ENCODE measurements at places on chromosomes 11 and 22.

DNA sequence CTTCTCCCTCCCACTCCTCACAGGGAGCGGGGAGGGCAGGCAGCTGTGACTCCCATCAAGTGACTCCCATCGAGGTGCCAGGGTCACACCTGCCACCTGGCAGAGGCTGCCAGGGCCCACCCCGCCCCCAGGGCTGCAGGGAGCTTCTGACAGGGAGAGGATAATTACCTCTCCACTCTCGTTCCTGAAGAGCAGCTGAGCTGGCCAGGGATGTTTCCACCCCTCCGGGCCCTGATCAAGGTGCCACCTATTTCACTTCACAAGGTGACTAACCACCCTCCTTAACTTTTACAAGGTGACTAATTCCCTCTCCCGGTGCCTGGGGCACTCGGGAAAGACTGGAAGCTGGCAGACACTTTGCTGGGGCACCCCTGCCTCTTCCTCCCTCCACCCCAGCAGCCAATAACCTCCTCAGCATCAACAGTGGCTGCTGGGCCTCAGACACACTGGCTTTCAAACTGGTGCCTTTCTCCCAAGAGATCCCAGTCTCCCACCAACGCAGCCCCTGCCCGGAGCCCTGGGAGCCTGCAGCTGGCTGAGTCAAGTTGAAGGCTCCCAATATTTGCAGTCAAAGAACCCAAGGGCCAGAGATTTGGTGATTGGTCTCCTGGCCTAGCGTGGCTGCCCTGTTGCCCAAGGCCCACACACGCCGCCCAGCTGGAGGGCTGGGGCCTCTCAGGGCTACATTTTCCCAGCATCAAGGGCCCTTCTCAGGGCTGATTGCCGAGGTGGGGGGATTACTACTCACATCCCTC lies 22.0 kb upstream of the MYRF start:
- no peak for DNase-seq

DNA sequence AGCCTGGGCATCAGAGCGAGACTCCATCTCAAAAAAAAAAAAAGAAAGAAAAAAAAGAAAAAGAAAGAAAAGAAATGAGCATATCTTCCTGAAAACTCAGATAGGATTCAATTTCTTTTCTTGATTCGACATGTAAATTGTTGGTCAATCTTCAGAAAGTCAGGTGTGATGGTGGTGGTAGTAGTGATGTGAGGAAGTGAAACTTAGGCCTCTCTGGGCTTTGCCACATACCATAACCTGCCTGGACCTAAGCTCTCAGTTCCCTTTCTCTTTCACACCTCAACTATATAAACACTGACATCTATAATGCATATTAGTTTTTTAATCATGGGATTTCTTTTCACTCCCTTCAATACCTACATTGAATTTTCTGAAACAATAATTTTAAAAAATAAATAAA lies 98.0 kb upstream of the TBCEL start:
- DNase-seq, result no peak

DNA sequence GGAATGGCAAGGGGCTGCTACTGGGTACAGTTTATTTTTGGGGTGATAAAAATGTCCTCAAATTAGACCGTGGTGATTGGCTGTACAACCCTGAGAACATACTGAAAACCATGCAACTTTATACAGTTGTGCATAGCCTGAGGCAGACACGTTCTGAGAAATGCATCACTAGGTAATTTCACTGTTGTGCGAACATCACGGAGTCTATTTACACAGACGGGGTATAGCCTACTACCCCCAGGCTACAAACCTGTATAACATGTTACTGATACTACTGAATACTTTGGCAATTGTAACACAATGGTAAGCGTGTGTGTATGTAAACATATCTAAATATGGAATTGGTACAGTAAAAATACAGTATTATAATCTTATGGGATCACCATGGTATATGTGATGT lies 23.6 kb downstream of the NARS2 start:
- DNase-seq, result no peak

DNA sequence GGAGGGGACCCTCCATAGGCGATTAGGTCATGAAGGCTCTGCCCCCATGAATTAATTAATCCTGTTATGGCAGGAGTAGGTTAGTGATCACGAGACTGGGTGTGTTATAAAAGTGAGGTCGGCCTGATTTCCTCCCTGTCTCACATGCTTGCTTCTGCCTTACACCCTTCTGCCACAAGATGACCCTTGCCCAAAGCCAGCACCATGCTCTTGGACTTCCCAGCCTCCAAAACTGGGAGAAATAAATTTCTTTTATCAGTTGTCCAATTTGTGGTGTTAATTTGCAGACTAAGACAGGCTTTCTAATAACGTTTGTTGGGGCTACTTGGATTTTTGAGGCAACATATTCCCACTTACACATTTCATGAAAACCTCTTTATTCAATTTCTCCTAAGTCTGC lies 23.4 kb upstream of the ALDH3B2 start:
- no peak for DNase-seq

DNA sequence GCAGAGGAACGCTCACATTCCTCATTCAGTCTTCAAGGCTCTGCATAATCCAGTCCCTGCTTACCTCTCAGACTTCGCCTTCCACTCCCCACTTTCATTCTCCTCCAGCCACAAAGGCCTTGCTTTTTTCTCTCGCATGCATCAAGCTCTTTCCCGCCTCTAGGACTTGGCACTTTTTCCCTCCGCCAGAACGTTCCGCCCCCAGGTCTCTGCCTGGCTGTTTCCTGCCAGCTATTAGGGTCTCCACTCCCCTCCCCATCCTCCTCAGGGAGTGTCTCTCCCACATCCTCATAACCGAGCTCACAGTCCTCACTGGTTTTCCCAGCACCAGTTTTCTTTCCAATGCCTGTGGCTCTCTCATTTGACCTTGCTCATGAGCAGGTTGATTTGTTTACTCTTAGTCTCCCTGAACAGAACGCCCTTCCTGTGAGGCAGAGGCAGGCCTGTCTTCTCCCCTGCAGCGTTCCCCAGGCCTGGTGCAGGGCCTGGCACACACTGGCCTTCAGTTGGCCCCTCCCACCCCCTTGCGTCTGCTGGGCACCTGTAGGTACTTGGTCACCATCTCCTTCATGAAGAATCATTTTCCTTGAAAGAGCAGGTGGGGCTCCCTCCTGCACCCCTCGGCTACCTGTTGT lies 75.2 kb downstream of the RTL6 start:
- DNase-seq, result no peak

DNA sequence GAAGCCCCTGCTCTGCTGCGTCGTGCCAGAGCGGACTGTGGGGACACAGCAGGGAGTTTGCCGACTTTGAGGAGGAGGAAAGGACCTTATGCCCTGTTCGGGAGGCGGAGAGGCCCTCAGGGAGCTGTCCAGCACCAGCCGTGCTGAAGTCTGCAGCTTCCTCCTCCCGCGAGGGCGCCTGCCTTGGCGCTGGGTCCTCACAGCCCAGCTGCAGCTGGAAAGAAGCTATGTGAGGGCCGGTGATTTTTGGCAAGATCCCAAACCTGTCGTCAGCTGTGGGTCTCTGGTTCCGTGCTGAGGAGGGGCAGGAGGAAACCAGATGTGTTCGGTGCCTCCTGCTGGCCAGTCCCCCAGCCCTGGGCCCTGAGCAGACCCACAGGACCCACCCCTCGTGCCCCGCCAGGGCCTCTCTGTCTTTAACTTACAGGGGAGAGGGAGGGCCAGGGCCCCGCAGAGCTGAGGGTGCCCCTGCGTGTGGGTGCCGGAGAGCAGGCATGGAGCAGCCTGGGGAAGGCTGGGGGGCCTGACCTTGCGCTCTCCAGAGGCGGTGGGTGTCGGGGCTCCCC lies 12.0 kb downstream of the BRSK2 start:
- DNase-seq, result no peak

- no peak for DNase-seq
Observed at GRCh38 chr11:126925321-126926093, 75.1 kb downstream of the KIRREL3 start.

DNA sequence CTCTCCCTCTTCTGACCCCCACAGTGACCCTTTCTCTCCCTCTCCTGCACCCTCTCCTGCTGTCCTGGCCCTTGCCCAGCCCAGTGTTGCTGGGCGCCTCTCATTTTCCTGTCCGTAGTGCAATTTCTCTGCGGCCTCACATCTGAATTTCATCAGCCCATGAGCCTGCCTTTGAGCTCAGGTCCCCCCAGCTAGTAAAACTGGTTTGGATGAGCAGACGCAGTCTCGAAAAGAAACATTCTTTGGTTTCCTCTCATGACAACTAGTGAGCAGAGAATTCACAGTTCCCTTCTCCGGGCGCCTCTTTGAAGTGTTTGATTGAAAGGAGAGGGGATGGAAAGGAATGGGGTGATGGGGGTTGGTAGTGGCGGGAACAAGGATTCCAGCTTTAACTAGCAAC lies 126.0 kb upstream of the CADM1 start:
- no peak for DNase-seq
